Kidney (tissue), 22 donors: ENCODE measurements at places on chromosomes 2 and 18. TPM values are rescaled to one million over a fixed set of nuclear protein-coding genes. Genes with fewer than 3 reads are reported as not detected.

DNA sequence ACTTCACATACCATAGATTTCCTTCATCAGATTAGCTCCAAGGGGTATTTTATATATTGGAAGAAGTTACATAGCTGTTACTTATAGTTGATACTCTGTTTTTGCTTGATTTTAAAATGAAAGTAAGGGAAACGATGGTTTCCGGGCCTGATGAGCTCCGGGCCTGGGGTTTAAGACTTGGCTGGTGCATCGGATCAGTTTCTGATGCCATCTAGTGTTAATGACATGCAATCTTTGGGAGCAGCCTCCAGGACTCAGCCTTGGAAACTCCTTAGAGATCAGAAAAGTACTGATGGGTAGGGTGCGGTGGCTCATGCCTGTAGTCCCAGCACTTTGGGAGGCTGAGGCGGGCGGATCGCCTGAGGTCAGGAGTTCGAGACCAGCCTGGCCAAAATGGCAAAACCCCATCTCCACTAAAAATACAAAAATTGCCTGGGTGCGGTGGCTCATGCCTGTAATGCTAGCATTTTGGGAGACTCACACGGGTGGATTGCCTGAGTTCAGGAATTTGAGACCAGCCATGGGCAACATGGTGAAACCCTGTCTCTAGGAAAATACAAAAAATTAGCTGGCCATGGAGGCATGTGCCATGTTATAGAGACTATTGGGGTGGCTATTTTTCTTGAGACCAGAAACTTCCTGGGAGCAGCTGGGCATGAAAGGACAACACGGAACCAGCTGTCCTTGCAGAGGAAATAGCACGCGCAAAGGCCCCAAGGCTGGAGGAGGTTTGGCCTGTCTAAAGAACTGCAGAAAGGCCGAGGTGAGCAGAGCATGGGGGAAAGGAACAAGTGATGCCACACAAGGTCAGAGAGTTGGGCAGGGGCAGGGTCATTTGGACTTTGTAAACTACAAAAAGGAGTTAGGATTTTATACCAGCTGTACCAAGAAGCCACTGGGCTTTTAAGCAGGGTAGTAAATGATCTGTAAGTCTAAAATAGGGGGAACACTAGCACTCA, 46.9 kb upstream of the CNOT11 start:
- peak overlapping the region; percentile 54 for H3K4me3 ChIP-seq
- H3K4me1 ChIP-seq = no peaks in the 10 kb centered on the region
- no peaks in the 10 kb centered on the region for H3K27me3 ChIP-seq
- H3K27ac ChIP-seq = no peak overlapping the region
- peak; percentile 71 for DNase-seq

DNA sequence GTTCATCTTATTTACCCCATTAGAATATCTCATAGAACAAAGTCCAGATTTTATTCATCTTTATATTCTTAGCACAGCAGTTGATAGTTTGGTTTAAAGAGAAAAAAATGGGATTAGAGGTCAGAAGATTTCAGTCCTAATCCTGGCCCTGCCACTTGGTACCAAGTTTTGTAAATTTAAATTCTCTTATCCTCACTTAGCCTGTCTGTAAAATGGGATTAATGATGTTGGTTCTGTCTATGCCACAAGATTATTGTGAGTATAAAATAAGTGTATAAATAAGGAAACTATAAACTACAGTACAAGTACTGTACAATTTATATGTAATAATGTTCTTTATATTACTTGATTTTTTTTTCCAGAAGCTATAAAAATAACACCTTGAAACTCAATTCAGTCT, 17.1 kb upstream of the DRC1 start:
- no peak for DNase-seq
- H3K36me3 ChIP-seq = peaks cover 2% of the 10 kb centered on the region
- no peaks in the 10 kb centered on the region for H3K4me1 ChIP-seq
- no peaks in the 10 kb centered on the region for H3K27me3 ChIP-seq
- H3K4me3 ChIP-seq = no peak overlapping the region

GRCh38 chr2:240398661-240399267, 36.7 kb upstream of the GPC1 start:
- no peak overlapping the region for H3K4me3 ChIP-seq
- no peaks in the 10 kb centered on the region for H3K4me1 ChIP-seq
- H3K27me3 ChIP-seq = no peaks in the 10 kb centered on the region
- no peaks in the 10 kb centered on the region for H3K36me3 ChIP-seq

Gene GCG
- not detected for total RNA-seq

Gene CNGA3
- not detected for total RNA-seq
